Cardiac muscle cell (in vitro differentiated cells and primary cell): ENCODE measurements at places on chromosomes 5 and 9. TPM values are rescaled to one million over a fixed set of nuclear protein-coding genes. Genes with fewer than 3 reads are reported as not detected.
A peak's percentile ranks its signal among the peaks of the same experiment; 100 is the strongest.

The NTRK2 gene
- 0.74 and 1.3 TPM in 2 replicates for polyA plus RNA-seq

The LRRC19 gene
- 0.21 and 0.44 TPM in 2 replicates for polyA plus RNA-seq

- peak; percentile 2 for DNase-seq
These were observed 575.9 kb downstream of the RAB3C start for GRCh38 chr5:59158637-59159391.

The BRD9 gene
- polyA plus RNA-seq, result 20.8 and 24.5 TPM in 2 replicates

DNA sequence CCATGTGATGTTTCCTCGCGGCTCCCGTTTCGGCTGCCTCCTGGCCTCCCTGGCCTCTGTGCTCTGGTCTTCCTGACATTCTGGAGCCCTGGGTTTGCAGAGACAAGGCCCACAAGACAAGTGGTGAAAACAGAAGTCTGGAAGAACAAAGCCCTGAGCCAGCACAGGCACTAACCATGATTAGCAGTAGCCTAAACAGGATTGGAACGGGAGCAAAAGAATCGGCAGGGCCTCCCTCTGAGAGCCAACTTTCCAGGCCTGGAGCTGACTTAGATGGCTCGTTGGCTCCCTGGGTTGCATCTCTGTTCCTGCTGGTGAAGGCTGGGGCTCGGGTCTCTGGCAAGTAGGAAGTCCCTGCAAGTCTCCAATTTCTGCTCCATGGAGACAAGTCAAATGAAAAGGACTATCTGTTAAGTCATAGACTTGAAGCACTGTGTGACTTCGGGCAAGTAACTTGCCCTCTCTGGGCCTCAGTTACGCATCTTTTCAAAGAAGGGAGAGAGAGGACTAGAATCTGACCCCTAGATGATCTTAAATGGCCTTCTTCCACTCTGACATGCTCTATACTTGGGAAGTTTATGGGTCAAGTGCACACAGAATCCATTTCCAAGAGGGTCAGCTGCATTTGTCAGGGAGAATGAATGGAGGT is 3.3 kb downstream of the COL27A1 start:
- no peak for DNase-seq

DNA sequence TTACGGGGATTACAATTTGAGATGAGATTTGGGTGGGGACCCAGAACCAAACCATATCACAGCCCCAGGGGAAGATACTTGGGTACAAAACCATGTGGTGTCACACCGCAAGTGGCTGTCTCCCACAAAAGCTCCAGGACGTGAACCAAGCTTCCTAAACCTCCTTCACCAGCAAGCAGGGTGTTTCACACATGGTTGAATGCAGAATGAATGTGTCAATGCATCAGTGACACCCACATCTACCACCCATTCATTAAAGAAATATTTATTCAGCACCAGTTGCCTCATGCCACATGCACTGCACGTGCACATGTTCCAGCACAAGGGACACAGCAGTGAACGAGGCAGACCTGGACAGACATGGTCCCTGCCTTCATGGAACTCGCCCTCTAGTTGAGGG is 70.9 kb upstream of the SPOCK1 start:
- DNase-seq, result no peak

- DNase-seq, result peak; percentile 39
These were observed 582.0 kb upstream of the TUSC1 start for GRCh38 chr9:26260238-26260637.
